K562 (cell line): ENCODE measurements at places on chromosomes 1 and 21. TPM values are rescaled to one million over a fixed set of nuclear protein-coding genes. Genes with fewer than 3 reads are reported as not detected.

Gene PROX1
- total RNA-seq, result 0.09 and 0.22 TPM in 2 replicates

Gene NPPA
- not detected in 2 replicates for total RNA-seq

Gene CD160
- not detected in 2 replicates for total RNA-seq

Gene LCE1D
- total RNA-seq, result not detected in 2 replicates

Gene MMP23B
- total RNA-seq, result 0.38 and 1.3 TPM in 2 replicates

Gene PROK1
- total RNA-seq, result not detected in 2 replicates

Gene ARHGEF10L
- 0.13 TPM in 2 replicates for total RNA-seq

Gene MED8
- 57.7 and 60.7 TPM in 2 replicates for total RNA-seq

Gene LCK
- 0.38 and 0.47 TPM in 2 replicates for total RNA-seq

Gene KIRREL1
- 0.18 and 0.22 TPM in 2 replicates for total RNA-seq

Gene ATP1A4
- not detected in 2 replicates for total RNA-seq

Gene PPIAL4G
- total RNA-seq, result not detected in 2 replicates

Gene SPRR3
- not detected in 2 replicates for total RNA-seq

Gene SEMA4A
- total RNA-seq, result 1.4 and 1.9 TPM in 2 replicates

Gene KRTAP21-2
- not detected in 2 replicates for total RNA-seq

Gene ST6GALNAC3
- total RNA-seq, result 0.29 and 0.31 TPM in 2 replicates

Gene LGR6
- 0.20 and 0.31 TPM in 2 replicates for total RNA-seq

Gene HIVEP3
- total RNA-seq, result 0.58 and 0.63 TPM in 2 replicates

Gene RO60
- 101 and 110 TPM in 2 replicates for total RNA-seq

Gene HTR6
- not detected in 2 replicates for total RNA-seq

Gene FLVCR1
- total RNA-seq, result 12.7 and 13.4 TPM in 2 replicates

Gene KCNJ15
- total RNA-seq, result 0.69 and 2.5 TPM in 2 replicates

Gene LCE6A
- not detected in 2 replicates for total RNA-seq

Gene SLC1A7
- total RNA-seq, result not detected in 2 replicates

Gene SH3BGR
- total RNA-seq, result 14.8 and 17.5 TPM in 2 replicates

Gene PDZK1IP1
- 0.33 and 0.49 TPM in 2 replicates for total RNA-seq

Gene NIT1
- 35.9 and 41.0 TPM in 2 replicates for total RNA-seq

Gene RNU1-3
- 2,231 and 2,538 TPM in 2 replicates for total RNA-seq

Gene TRAF3IP3
- 0.56 and 0.80 TPM in 2 replicates for total RNA-seq

Gene ADGRB2
- 0.22 and 0.34 TPM in 2 replicates for total RNA-seq

Gene LIPI
- total RNA-seq, result not detected in 2 replicates

Gene PCAT6
- total RNA-seq, result 2.4 and 2.5 TPM in 2 replicates

Gene TFF2
- total RNA-seq, result not detected in 2 replicates

Gene RGS5
- total RNA-seq, result 0.71 and 0.87 TPM in 2 replicates

Gene OR2T11
- not detected in 2 replicates for total RNA-seq

Gene FCGR1A
- not detected in 2 replicates for total RNA-seq

Gene USP21
- 41.7 and 42.7 TPM in 2 replicates for total RNA-seq

Gene KCNH1
- not detected in 2 replicates for total RNA-seq

Gene CD247
- 0.22 and 0.42 TPM in 2 replicates for total RNA-seq

Gene PKP1
- total RNA-seq, result not detected in 2 replicates

Gene KDF1
- total RNA-seq, result 1.9 and 2.4 TPM in 2 replicates

Gene LCE2B
- not detected in 2 replicates for total RNA-seq

Gene MLLT11
- 19.4 and 20.5 TPM in 2 replicates for total RNA-seq

Gene URB2
- 27.6 and 31.3 TPM in 2 replicates for total RNA-seq

Gene SPRR2A
- total RNA-seq, result not detected in 2 replicates

Gene CHD1L
- total RNA-seq, result 55.3 and 59.3 TPM in 2 replicates

Gene ANGPTL3
- total RNA-seq, result not detected in 2 replicates

Gene C1orf141
- total RNA-seq, result 0.18 TPM in 1 of 2 replicates, not detected in the other

Gene OR10Z1
- not detected in 2 replicates for total RNA-seq

Gene KCTD3
- 43.3 and 48.3 TPM in 2 replicates for total RNA-seq

Gene KPRP
- total RNA-seq, result not detected in 2 replicates
